Activated CD8-positive, alpha-beta memory T cell treated with anti-CD3 and anti-CD28 coated beads for 4 hours (primary cell): ENCODE measurements at places on chromosomes 1 and 21.

GRCh38 chr1:107840725-107841124 lies 124.3 kb downstream of the VAV3 start:
- DNase-seq, result no peak

GRCh38 chr1:87674791-87675190 lies 346.1 kb downstream of the LMO4 start:
- no peak for DNase-seq

DNA sequence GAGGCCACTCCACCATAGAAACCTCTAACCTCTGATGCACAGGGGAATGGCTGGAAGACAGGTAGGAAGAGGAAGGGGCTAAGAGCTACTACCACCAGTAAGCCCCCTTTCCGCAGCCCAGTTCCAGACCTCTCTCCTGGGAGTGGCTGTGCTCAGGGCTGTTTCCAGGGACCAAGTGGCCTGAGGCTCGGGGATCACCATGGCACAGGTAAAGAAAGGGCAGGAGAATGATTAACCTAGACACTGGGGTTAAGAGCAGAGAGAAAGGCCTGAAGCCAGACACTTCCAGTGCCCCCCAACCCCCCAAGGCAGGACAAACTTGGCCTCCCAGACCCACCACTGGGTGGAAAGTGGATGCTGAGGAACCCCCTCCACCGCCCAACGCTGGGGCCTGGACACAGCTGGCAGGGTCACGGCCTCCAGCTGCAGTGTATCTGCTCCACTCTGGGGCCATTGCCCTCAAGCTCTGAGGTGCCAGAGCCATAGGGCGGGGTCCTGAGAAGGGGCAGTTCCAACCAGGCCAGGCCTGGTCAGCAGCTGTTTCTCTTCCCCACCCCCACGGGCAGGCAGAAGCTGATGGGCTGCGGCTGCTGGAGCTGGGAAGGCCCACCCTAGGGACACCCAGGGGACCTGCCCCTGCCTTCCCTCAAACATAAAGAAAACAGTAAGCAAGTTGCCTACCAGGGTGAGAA lies 2.6 kb downstream of the TAGLN2 start:
- DNase-seq, result no peak

DNA sequence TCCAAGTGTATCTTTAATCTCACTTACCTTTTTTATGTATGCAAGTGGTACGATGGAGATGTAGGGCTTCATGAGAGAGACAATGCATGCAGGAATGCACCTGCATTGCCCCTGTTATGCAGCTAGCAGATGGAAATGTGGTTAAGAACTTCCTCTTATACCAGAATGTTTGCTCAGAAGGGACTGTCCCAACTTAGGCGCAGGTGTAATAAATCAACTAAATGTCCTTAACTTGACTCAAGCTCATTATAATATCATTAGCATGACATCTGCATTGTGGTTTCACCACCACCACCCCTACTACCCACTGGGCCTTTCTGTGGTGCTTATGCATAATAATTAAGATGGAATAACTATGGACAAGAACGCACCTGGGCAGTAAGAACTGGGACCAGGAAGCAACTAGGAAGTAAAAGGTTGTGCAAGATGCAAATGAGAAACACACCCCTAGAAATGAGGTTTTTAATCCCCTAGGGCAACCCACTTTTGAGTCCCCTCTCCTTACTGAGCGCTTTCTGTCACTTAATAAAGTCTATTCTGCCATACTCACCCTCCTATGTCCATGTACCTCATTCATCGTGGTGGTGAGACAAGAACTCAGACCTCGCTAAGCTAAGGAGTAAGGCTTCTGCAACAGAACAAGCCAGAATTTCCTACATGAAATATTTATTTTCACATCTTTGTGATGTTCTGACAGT lies 1103.3 kb upstream of the B3GALT2 start:
- DNase-seq, result no peak

GRCh38 chr1:15426492-15427279 lies 11.6 kb upstream of the CTRC start:
- DNase-seq, result no peak
